ENCODE measurements at places on chromosomes 2 and 18.

GRCh38 chr2:63465633-63466032 is 122.6 kb downstream of the WDPCP start:
- no peak for DNase-seq

DNA sequence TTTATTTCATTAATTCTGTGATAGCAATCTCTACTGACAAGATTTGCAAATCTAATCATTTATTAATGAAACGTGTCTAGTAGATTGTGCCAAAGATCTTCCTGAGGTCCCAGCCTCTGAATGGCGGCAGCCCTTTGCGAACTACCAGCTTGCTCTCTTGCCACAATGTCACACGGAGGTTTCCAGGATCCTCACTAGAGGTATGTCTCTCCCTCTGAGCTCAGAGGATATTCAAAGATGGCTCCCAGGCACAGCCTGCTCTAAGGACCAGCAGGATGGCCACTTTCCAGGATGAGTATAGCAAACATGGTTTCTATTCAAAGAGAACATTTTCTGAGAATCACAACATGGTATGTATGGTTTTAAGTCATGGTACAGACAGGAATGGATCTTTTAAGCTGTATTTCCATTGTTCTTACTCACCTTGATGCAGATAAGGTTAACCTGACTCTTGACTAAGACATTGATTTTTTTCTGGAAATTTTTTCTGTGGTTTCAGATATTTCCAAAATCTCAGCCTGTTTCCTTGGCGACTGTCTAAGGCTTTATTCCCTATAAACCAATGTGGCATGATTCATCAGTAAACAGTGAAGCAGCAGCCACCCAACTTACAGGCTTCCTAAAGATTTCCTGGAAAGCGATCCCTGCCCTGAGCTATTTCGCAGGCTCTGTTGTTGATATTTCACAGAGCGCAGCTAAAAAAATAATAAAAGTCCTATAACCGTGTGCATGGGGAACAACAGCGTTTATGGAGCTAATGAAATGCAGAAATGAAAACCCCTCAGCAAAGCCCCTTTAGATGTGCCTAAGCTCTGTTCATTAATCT is 54.1 kb upstream of the KLF7 start:
- DNase-seq: peak; percentile 40

GRCh38 chr2:70014959-70015358 is 53.5 kb upstream of the ASPRV1 start:
- DNase-seq: no peak

DNA sequence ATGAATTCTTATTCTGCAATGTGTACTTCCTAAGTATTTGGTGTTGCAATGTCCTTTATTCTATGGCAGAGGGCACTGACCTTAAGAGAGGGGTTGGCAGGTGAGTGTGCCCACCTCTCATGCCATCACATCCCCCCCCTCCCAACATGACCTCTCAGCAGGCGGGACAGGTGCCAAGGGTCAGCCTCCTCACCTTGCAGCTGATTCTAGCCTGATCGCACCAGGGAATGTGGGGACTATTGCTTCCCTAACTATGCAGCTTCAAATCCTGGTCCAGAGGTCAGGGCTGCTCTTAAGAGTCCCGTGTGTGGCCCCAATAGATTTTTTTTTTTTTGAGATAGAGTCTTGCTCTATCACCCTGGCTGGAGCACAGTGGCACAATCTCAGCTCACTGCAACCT is 9.5 kb downstream of the HJURP start:
- DNase-seq: no peak

- DNase-seq: peak; percentile 15
These were observed 113.2 kb downstream of the SH3RF3 start for GRCh38 chr2:109242210-109242653.

- DNase-seq: no peak
These were observed 51.2 kb downstream of the LIMS1 start for GRCh38 chr2:108585436-108585835.

DNA sequence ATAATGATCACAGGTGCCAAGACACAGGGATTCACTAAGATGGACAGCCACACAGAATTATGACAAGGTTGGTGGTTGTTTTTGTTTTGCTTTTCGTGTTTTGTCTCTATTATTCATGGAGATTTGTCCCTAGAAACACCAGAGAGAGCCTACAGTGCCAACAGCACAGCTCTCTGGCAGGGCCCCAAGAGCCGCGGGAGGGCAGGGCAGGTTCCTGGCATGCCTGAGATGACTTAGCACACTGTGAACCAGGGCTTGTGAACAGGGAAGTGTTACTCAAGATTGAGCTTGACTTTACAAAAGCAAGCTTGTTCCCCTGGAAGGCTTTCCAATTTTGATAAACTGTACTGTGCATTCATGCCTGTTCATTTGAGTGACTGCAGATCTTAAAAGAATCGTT is 437.4 kb upstream of the SALL3 start:
- DNase-seq: no peak

DNA sequence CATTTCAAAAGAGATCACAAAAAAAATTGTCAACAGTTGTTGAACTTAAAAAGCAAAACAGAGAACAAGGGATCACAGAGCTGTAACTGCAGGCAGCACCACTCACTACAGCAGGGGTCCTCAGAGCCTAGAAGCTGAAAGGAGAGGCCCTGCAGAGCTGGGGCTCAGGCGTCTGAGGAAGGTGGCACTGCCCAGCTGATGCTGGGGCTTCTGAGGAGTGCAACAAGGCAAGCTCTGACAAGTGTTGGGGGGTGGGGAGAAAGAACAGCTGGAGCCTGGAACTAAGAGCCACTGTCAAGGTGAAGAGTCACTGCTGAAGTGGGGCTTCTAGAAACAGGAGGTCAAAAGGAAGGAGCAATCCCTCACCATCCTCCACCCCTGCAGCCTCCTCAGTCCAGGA is 46.2 kb downstream of the FTCDNL1 start:
- no peak for DNase-seq

DNA sequence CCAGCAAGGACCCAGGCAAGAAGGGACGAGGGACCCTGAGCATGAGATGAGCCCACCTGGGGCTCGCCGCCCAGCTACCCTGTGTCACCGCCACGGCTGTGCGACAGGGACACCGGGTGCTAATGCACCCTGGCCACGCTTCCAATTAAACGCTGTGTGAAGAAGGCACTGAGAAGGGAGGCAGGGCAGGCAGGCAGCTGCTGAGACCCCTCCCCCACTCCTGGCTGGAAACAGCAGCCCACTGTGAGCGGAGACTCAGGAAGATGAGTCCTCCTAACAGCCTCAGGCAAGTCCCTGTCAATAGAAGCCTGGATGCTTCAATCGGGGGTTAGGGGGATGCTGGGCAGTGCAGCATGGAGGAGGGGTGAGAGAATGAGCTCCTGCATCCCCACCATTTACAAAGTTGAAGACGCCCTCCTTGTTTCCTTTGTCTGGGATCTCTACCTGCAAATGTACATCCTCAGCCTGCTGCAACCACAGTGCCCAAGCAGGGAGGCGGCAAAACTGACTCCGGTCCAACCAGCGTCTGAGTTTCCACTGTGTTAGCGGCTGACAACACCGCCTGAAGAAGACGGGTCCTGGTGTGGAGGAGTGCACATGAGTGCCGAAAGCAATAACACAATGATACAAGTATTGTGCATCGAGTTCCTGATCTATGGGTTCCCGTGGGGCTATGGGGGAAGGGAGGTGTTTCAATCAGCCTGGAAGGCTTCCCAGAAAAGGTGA is 12.8 kb downstream of the TMEM163 start:
- DNase-seq: no peak

- DNase-seq: no peak
These were observed 6.5 kb downstream of the GLS start for GRCh38 chr2:190887089-190887488.

DNA sequence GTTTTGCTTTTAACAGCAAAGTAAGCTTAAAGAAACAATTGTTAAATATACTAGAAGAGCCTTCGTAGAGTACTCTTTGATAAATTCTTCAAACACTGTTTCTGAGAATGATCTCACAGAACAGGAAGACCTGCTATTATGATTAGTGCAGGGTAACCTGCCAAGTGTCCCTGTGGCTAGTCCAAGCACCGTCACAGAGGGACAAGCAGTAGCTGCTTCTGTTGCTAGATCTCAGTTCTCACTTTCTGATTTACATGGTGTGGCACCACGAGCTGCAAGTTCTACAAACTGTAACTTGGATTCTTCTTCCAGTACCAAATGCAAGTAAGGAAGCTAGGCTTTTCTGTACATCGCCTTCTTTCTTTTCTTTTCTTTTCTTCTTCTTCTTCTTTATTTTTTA is 121.5 kb downstream of the PIEZO2 start:
- DNase-seq: no peak

DNA sequence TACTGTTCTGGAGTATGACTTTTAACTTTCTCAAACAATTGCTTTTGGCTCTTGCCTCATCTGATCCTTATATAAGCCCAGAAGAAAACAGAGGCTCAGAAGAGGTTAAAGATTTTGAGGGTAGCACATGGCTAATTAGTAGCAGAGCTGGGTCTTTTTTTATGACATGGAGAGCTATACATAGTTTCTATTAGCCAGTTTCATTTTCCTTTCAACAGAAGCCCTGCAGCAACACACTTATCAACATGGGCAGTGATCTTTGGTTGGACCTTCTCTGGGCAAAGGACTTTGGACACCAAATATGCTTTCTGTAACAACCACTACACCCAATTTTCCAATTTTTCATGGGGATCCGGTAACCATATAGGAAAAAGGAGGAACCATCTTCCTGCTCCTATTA is 64.9 kb downstream of the NCKAP5 start:
- DNase-seq: no peak

DNA sequence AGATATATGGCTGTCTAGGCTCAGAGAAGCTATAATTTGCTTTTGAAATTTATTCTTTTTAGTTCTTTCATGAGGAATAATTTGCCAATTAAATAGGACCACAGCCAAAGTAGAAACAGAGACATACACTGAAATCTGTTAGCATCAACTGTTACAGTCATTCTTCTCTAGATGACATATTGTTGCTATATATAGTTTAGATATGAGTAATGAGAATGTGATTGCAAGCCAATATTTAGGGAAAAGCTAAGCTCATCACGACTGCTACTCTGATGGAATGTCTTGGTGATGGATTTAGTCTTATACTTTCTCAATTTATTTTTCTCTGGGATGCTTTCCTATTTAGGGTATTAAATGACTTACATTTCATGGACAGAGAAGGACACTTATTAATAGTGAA is 259.1 kb downstream of the LNPK start:
- no peak for DNase-seq
